ENCODE measurements at places on chromosomes 2 and 18.

- DNase-seq: peak; percentile 71
Observed at GRCh38 chr2:237669628-237670392, 42.4 kb downstream of the LRRFIP1 start.

DNA sequence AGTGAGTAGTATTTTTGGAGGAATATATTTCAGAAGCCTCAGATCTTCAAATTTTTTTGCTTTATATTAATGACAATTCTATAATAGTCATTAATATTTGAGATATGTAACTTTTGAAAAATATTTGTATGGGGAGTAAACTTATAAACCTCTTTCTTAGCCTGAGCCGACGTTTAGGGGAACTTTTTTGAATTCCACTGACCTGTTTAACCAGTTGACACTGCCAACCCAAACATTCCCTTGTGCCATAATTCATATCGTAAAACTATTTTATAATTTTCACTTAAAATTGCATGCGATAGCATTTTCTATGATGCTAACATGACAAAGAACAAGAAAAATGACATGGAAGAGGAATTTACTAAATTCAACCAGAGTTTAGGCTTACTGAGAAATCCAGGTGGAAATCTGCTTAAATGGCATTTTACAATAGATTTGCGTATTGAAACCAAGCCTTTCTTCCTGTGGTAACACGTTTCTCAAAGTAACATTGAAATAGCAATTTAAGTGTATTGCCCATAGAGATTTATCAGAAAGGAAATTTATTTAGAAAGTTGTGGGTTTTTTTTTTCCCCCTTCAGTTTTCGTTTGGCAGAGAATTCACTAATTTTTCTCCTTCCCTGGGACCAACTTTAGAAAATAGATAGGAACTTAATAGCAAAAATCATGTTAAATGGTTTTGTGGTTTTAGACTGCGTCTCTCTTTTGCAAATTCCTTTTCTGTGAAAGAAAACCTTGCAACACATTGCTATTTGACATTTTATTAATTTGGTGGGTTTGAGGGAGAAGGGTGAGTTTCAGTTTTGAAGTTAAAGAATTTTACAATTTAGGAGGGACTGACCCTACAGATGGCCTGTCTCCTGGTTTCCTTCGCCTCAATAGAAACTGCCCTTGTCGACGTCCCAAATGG, 77.4 kb downstream of the TANC1 start:
- DNase-seq: peak; percentile 33

DNA sequence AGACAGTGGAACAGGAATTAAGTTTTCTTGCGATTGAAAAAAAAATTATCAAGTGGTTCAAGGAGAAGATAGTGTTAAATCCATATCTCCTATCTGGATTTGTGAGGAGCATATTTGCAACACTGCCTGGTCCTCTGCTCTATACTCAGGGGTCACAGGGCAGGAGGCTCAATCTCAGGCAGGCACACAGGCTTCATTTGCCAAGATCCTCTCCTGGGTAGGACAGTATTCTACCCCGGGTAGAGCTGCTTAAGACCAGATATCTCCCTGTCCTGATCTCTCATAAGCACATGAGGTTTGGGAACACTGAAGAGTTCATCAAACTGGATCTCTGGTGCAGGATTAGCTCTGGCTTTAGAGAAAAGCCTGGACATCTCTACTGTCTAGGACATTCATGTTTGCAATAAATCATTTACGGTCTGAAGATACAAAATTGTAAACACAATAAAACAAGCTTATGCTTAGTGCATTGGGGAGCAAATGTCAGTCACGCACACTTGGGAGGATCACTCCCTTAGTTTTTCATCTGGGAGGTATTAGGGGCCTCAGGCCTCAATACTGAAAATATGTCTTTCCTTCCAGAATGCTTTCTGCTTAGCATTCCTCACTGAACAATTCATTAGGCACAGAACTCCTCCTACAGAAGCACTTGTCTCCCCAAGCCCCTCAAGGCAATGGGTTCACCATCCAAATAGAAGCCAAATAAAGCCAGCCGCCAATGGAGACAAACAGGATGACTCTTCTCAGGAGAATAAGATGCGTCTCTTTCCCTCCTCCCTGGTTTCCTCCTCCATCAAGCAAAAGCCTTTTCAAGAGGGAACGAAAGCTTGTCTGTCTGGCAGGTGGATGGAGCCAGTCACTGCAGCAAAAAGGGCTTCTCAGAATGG, 34.1 kb upstream of the LCLAT1 start:
- DNase-seq: no peak

DNA sequence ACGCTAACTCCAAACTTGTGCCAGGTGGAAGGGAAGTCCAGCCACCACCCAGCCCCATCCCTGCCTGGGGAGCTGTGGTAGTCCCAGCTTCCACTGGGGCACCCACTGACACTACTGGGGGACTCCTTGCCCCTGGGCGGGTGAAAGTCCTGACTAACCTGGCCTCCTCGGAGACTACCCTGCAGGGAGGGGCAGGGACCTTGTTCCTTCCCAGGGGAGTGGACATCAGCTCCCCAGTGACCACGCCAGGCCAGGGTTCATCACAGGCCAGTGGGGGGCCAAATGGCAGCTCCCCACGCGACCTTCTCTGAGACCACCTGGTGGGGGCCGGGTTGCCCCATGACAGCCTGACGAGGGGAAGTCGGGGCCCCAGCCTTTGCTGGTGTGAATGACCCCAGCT, 420.0 kb upstream of the SALL3 start:
- no peak for DNase-seq

GRCh38 chr2:230737300-230737699, 24.7 kb downstream of the CAB39 start:
- DNase-seq: no peak

DNA sequence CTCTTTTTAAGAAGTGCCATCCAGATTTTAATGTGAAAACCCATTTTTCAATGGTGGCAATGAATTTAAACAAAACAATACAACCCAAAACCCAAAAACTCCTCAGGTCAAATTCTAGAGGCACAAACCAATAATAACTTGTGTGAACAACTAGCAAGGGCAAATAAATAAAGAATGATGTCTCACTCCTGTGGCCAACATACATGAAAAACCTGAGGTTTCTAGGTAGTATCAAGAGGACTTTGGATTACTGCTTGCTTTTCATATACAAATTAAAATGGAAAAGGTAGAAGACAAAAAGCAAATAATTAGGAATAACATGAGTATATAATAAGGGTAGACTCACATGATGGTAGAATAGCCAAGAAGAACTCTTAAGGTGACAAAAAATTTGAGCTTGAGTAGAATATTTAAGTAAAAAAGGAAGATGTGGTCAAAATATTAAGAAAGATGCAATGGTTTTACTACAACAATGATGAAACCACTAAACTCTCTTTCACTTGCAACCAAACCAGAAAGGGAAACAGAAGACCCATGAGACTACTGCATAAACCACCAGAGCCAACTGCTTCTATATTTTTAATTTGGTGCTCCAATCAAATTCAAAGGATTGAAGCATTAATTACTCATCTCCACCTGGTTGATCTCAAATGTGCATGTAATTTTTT, 53.5 kb downstream of the DARS1 start:
- no peak for DNase-seq

DNA sequence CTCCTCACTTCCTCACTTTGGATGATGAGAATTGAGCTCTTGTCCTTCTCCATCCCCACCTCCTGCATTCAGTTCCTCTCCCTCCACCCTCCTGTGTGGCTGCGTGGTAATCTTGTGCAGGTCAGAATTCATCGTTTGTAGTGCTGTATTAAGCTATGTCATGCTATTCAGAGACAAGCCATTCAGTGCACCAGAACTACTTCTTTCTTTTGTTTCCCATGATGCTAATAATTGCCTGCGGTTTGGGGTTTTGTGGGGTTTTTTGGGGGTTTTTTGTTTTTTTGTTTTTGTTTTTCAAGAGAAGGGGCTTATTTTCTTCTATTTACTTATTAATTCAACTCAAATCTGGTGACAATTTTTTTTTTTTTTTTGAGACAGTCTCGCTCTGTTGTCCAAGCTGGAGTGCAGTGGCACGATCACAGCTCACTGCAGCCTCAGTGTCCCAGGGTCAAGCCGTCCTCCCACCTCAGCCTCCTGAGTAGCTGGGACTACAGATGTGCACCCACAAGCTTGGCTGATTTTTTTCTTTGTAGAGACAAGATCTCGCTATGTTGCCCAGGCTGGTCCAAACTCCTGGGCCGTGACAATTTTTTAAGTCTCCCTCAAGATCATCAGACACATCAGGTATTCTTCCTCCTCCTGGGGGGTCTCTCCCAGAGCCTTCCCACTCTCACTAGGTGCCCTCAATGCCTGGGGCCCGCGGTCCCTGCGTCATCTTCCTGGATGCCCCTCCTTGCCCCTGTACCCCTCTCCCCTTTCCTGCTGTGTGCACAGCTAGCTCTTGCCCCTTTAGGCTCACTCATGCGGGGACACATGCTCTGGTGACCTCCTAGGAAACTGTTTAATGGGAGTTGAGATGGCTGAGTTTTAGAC, 37.8 kb downstream of the MAL start:
- DNase-seq: no peak

DNA sequence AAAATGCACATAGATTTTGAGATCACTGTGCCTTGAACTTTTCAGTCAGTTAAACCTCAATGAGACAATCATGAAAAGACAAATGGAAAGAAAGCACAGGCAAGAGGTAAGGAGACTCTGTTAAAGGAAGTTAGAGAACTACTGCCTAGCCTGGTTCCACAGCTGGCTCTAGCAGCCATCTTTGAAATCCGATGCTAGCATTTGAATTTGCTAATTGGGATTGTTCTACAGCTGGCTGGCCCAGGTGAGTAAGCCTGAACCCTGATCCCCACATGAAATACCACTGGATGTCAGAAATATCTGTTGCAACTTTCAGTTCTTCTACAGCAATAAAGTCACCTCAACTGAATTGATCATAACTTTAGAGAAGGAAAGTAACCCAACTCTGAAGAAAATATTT, 315.2 kb upstream of the CHAC2 start:
- no peak for DNase-seq

GRCh38 chr2:59732871-59733566, 820.4 kb downstream of the BCL11A start:
- no peak for DNase-seq

DNA sequence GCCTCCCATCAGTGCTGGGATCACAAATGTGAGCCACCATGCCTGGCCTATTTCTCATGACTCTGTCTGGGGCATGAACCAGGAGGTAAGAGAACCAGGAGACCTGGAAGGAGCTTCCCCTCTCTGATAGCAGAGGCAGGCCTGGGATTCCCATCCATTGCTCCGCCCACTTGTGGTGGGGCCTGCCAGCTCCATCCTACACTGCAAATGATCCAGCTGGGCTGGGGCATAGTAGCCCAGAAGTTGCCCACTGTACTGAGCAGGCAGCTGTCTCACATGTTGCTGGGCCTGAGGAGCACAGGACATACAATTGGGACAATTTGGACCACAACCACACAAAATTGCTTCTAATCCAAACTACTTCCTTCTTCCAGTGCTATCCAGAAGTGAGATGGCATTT, 91.0 kb downstream of the MARCHF4 start:
- no peak for DNase-seq

DNA sequence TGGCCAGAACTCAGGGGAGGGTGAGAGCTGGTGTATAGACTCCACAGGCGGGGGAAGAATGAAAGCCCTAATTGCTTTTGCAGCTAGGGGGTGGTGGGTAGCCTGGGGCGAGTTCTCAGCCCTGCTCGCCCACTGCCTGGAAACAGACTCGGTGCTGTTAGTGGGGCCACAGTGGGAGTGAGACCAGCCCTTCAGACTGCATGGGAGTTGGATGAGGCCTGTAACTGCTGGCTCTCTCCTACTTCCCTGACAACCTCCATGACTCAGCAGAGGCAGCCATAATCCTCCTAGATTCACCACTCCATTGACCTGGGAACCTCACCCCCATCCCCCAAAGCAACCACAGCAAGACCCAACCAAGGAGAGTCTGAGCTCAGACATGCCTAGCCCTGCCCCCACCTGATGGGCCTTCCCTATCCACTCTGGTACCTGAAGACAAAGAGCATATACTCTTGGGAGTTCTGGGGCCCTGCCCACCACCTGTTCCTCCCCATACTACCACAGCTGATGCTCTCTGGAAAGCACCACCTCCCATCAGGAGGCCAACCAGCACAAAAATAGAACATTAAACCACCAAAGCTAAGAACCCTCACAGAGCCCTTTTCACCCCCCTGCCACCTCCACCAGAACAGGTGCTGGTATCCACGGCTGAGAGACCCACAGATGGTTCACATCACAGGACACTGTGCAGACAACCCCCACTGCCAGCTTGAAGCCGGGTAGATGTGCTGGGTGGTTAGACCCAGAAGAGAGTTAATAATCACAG, 226.3 kb downstream of the EIPR1 start:
- DNase-seq: no peak

DNA sequence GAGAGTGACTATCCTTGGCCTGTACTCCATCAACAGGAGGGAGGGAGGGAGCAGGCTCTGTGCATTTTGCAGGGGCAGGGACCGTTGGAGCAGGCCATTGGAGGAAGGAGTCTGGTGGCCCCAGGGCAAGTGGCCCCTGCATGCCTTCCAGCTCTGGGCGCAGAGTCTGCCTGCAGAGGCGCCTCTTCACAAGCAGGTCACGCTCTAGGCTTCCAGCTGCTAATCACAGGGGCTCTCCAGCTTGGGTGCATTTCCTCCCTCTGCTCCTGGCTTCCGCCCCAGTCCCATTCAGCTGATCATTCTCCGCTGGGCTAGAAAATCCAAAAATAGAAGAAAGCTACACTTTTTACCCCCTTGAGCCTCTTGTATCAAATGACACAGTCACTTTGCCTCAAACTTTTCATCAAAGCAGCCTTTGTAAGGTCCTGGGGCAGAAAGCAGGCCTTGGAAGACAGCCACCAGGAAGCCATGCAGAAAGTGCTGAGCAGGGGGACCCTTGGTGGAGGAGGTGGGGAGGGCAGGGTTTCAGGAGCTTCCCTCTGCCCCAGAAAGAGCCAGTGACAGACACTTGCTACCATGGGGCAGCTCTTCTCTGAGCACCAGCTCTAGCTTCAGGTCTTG, 11.3 kb downstream of the TMEM247 start:
- peak; percentile 29 for DNase-seq

- DNase-seq: no peak
Observed at GRCh38 chr2:15544227-15544626, 16.9 kb downstream of the NBAS start.

GRCh38 chr2:159613651-159614285, 2.6 kb downstream of the BAZ2B start:
- DNase-seq: peak; percentile 70

DNA sequence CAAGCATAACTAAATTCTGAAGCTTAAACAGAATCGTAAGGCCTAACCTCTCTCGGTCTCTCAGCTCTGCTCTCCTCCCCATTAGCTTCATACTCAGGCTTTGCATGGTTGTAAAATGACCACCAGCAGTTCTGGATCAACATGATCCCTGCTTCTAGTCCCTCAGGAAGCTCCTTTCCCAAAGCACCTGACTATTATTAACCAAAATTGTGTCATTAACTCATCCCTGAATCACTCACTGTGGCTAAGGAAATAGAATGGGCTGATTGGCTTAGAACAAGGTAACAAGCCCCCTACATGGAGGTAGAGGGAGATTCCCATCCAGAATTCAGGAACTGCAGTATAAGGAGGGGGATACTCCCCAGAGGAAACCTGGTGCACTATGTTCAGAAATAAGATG, 448.3 kb downstream of the ARHGAP15 start:
- DNase-seq: no peak

DNA sequence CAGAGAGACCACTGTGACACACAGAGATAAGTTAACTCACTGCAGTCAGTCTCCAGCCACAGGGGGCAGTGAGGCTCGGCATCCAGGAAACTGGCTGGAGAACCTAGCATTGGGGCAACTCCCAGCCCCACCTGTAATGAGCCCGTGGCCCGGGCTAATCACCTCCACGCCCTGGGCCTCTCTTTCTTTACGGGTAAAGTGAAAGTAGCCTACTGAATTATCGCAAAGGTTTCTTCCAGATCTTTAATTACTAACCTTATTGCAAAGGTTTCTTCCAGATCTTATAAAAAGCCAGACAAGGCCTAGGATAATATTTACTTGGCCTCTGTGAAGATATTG, 45.7 kb upstream of the ACAA2 start:
- no peak for DNase-seq
